ENCODE measurements at places on chromosomes 12 and 14.
A peak's percentile ranks its signal among the peaks of the same experiment; 100 is the strongest.

DNA sequence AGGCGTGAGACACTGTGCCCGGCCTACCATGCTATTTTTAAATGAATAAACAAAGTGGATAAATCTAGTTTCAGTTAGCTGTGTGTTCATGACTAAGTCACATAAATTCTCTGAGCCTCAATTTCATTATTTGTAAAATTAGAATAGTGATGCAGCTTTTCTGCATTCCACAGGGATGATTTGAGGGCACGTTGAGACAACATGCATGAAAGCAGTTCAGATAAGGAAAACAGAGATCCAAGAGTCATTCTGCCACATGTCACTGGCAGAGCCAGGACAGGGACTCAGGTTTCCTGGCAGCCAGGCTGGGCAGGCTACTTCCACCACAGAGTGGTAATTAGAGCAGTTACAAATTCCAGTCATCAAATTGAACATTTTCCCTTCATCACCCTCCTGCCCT lies 2.9 kb upstream of the PPP4R4 start:
- DNase-seq, result no peak

DNA sequence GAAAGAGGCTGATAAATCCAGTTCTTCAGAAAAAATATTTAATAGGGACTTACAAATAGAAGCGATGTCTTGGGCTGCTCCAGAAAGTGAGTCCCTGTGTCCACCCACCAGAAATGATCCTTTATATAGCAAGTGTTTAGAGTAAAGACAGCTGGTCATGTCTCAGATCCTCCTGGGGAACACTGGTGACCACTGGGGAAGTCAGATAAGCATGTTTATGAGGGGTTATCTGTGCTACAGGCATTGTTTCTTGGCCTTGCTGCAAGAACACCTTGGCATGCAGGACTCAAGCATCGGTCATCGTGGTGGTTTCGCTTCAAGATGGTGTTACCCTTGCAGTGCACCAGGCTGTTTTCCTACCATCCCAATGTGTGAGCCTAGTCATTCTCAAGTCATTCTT lies 27.2 kb downstream of the CPM start:
- no peak for DNase-seq

DNA sequence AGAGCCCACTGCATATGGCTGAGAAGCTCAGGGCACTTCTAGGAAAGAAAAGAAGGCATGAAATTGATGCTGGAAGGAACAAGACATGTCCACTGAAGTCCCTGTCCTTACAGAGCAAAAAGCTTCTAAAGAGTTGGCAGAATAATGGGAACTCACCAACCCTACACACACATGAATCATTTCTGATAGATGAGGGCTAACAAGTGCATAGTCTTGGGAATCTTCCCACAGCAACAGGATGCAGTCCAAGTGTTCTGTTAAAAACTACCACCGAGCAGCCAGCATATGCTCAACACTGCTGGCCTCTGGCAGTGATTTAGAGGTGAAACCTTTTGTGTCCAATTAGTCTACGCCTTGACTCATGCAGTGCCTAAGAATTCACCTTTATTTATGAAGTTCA lies 44.8 kb downstream of the RHOJ start:
- no peak for DNase-seq

- no peak for DNase-seq
Measured at GRCh38 chr14:87916886-87917275, 76.1 kb downstream of the GALC start.

GRCh38 chr12:88658009-88658408 lies 77.7 kb upstream of the KITLG start:
- DNase-seq, result no peak

- no peak for DNase-seq
Measured at GRCh38 chr14:68040633-68041369, 221.2 kb downstream of the RAD51B start.

DNA sequence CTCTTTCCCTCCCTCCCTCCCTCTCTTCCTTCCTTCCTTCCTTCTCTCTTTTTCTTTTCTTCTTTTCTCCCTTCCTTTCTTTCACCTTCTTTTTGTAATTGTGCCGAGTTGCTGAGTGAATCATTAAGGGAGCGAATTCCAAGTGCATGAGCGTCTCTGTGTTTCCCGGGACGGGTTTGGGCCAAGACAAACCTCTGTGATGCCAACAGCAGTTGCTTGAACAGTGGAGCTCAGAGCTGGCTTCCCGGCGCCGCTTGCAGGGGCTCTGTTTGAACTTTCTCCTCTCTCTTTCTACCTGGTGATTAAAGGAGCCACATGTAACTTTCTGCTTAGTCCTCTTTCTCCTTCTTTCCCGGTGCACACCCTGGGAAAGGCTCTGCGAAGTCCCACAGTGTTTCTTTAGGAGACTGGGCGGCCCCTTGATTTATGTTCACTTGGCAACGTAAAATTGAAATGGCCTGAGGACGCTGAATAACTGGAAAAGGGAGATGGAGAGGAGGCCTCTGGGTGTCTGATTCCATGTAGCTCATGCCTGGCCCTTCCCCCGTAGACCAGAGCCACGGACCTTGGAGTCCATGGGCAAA lies 33.7 kb upstream of the MAP1LC3B2 start:
- DNase-seq, result no peak

DNA sequence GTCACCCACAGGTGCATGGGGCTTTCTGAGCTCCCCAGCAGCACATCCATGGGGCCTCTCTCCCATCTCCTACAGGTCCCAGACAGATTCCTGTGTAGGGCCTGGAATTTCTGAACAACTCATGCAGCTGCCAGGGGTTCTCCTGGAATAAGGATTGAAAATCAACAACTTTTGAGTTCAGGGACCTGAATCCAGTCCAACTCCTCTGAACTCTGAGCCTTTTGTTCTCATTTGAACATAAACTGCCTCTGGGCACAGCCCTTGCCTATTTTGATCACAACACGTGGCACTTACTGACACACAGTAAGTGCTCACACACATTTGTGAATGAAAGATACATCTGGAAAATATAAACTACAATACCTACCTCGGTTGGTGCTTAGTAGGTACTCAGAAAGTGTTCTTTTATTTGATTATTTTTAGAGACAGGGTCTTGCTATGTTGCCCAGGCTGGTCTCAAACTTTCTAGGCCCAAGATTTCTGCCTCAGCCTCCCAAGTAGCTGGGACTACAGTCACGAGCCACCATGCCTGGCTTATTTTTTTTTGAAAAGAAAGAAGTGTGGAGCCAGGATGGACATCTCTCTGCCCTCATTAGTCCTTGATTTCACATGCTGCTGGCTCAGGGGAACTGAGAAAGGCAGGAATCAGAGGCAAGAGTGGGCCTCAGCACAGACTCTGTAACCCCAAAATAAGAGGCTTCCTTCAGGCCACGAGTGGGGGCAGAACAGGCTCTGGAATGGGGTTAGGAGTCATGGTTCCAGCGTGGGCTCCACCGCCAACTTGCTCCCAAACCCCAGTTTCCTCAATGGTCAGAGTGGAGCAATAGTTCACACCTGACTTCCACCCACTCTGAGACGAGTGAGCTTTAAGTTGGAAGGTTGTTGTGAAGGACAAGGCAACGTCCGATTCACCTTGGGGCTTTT lies 27.0 kb downstream of the SYNE3 start:
- no peak for DNase-seq

- no peak for DNase-seq
Measured at GRCh38 chr12:111488271-111488670, 82.5 kb downstream of the SH2B3 start.

DNA sequence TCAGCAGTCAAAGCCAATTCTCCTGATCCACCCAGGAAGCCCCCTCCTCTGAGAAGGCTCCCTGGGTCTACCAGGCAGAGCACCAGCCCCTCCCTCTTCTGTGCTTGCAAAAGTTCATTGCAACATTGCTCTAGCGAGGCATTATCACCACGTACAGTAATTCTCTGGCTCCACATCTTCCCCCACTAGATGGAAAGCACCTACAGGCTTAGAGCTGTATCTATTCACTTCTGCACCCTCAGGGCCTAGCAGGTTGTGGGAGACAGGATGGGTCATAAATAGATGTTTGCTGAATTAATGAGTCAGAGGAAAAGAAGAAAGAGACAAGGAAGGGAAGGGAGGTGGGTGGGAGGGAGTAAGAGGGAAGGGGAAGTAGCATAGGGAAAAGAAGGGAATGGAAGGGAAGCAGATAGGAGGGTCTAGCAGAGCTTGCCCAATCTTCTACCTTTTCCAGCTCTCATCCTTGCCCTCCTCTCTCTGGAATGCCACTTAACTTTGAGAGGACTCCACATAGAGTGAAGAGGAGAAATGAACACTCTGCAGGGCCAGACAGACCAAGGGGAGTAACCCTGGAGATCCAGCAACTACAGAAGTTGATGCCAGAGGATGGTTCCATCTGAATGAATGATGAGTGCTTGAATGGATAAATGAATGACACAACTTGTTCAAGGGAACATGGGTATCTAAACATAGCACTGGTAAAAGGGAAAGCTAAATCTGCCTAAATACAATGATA lies 42.0 kb upstream of the NT5DC3 start:
- no peak for DNase-seq

GRCh38 chr12:50188875-50189575 lies 21.9 kb upstream of the CERS5 start:
- no peak for DNase-seq

DNA sequence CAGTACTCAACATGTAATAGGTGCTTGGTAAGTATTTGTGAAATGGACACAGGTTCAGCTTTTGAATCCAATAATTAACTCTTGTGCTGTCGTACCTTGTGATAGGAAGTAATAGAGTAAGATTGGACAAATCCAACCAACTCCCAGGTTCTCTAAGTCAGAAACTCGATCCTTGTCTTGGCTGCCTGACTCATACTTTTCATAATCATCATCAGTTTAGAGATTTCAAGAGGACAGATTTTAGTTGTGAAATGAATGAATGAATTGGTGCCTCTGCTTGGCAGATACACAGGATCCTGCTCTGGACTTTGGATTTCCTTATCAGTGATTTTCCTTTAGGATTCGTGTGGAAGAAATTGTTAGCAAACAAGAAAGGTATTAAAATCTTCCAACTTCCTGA lies 1145.2 kb downstream of the AACS start:
- DNase-seq, result no peak

GRCh38 chr12:94267537-94267872 lies 119.1 kb downstream of the PLXNC1 start:
- no peak for DNase-seq

GRCh38 chr12:55722948-55723347 lies 2.8 kb downstream of the RDH5 start:
- DNase-seq, result no peak

GRCh38 chr12:51199366-51199945 lies 18.4 kb downstream of the POU6F1 start:
- no peak for DNase-seq

DNA sequence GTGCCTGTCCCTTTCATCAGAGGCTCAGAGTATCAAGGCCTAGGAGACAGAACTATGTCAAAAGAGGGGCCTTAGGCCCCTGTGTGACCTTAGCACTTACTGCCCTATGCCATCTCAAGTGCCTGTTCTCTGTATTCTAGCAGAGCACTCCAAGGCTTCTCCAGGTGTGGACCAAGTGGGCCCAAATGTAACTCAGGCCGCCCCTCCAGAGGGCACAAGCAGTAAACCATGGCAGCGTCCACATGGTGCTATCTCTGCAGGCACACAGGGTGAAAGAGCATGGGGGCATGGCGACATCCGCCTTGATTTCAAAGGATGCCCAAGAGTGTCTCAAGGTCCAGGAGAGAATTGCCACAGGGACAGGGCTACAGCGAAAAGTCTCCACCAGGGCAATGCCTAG lies 628.7 kb downstream of the RPS29 start:
- no peak for DNase-seq

- DNase-seq, result no peak
Measured at GRCh38 chr14:93691042-93691780, 97.1 kb downstream of the PRIMA1 start.

- no peak for DNase-seq
Measured at GRCh38 chr12:93441081-93441616, 598 bp downstream of the UBE2N start.

- peak; percentile 43 for DNase-seq
Measured at GRCh38 chr12:104457746-104458693, 1.3 kb downstream of the CHST11 start.

DNA sequence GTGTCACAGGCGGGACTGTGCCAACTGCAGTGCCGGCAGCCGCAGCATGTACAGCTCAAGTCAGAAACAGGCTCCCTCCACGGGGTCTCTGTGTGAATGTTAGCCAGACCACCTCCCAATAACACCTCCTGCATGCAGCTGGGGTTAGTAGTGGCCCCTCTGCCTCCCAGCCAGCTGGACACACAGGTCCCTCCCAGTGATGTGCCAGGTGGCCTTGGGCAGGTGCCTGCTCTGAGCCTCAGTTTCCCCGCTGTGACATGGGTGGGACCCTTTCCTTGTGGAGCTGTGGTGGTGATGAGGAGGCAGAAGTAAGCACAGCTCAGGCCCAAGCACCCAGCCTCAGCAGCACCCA lies 139.9 kb downstream of the ADGRD1 start:
- DNase-seq, result no peak

- DNase-seq, result no peak
Measured at GRCh38 chr12:121112496-121112895, 20.2 kb upstream of the P2RX7 start.

DNA sequence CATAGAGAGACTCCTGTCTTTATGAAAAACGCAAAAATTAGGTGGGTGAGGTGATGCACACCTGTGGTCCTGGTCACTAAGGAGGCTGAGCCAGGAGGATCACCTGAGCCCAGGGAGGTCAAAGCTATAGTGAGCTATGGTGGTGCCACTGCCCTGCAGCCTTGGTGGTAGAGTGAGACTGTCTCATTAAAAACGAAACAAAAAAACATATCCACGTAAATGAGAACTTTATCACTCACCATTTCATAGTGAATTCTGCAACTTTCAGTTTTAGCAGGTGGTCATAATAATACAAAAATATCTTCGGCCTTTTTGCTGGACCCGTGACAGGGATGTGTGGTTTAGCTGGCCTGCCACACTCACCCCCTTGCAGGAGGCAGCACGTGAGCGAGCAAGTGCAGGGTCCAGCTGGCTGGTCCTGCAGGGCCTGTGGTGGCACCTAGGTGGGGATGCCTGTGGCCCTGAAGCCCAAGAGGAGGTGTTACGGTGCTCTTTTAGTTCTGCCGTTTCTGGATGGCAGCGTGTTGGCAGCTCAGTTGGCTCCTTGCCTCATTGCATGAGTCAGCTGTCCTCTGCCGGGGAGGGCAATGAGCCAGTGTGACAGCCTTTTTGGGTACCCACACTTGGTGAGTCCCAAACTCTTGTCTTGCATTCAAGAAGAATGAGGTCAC lies 1330.7 kb upstream of the TMEM132C start:
- no peak for DNase-seq

DNA sequence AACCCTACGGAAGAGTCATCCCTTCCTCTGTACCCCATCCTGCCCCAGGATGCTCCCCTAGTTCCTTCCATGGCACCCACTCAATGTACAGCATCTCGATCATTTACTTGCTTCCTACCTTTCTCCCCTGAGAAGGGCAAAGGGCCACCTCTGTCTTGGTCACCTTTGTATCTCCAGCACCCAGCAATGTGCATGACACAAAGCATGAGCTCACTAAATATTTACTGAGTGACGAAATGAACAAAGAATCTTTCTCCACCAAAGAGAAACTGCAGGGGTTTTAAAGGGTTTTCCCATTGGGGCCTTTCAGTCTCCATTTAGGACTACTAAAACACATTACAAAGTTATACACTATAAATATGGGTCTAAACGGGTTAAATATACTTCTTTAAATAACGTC lies 30.6 kb downstream of the ATG14 start:
- peak; percentile 40 for DNase-seq

Data from HuH-7 (cell line).